Activated CD4-positive, alpha-beta T cell treated with anti-CD3 and anti-CD28 coated beads for 4 hours (primary cell): ENCODE measurements at places on chromosomes 11 and 22.

DNA sequence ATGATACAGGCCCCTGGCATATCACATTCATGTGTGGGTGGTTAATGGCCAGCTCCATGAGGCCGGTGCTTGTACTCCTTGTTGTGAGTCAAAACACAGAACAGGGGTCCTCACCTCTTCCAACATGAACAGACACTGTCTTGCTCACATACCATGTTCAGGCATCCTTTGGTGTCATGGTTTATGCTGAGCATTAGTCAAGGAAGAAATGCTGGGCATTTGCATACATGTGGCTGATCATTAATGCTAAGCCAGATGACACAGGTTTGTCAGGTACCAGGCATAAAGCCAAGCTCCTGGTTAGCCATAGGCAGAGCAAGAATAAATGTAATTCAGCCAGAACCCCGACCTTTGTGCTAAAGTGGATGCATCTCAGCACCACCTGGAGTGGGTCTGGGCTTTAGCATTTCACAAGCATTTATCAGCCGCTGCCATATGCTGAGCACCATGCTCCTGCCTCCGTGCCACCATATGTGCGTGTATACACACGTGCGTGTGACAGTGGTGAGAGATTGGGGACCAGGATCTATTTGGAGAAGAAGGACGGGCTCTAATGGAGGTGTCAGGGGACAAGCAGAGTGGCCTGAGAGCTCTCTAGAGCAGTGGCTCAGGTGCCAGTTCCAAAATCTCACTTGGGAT is 55.0 kb downstream of the MICAL2 start:
- DNase-seq = no peak

DNA sequence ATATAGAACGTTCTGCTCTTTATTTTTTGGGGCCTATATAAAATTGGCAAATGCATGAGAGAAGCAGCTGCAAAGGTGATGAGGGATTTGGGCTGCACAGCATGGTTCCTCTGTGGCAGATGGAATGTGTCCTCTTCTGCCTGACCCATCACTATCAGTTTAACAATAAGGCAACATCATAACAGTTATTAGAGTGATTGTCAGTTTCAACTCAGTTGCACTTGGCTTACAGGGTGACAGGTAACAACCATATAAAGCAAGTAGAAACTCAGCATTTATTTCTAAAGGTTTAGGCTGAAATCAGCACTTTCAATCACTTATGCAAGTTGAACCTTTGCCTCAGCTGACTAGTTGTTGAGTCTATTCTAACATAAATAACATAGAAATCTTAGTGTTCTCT is 935.4 kb upstream of the CHORDC1 start:
- no peak for DNase-seq

DNA sequence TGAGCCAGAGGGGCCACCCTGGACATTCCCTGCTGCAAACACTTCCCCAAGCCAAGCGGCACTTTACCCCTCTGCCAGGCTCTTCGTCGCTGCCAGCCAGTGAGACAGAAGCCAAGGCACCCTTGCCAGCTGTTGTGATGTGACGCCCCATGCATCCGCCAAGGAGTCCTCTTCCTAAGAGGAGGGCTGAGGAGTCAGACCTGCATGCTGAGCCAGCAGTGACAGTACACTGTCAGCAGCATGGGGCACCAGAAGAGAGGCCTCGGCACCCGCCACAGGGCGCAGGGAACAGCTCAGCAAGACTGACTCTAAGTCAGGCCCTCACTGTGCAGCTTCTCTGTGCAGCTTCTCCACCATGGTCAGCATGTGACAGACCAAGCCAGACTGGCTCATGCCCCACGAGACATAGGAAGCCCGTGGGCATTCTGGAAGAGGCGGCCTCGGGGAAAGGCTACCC is 26.4 kb downstream of the VPS37C start:
- DNase-seq = no peak

DNA sequence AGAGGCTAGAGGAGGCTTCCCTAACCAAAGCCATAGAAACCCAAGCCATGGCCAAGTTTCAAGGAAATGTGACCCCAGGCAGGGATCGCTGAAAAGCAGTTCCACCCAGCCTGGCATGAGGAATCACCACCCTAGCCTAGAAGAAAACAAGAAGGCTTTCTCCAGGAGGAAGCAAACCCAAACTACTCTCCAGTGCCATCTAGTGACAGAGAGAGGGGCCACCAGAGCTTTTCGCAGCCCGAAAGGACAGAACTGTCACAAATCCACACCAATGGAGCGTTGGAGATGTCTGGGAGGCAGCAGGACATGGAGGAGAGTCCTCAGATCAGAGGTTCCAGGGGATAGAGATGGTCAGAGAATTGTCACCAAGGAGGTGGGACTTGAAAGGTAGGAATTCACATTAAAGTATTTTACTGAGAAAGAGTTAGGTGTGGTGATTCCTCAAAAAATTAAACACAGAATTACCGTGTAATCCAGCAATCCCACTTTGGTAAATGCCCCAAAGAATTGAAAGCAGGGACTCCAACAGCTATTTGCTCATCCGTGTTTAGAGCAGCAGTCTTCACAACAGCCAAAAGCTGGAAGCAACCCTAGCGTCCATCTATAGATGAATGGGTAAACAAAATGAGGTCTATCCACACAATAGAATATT is 67.3 kb upstream of the NUP50 start:
- peak; percentile 24 for DNase-seq

GRCh38 chr22:20312396-20313191 is 7.3 kb downstream of the DGCR6L start:
- DNase-seq = no peak

DNA sequence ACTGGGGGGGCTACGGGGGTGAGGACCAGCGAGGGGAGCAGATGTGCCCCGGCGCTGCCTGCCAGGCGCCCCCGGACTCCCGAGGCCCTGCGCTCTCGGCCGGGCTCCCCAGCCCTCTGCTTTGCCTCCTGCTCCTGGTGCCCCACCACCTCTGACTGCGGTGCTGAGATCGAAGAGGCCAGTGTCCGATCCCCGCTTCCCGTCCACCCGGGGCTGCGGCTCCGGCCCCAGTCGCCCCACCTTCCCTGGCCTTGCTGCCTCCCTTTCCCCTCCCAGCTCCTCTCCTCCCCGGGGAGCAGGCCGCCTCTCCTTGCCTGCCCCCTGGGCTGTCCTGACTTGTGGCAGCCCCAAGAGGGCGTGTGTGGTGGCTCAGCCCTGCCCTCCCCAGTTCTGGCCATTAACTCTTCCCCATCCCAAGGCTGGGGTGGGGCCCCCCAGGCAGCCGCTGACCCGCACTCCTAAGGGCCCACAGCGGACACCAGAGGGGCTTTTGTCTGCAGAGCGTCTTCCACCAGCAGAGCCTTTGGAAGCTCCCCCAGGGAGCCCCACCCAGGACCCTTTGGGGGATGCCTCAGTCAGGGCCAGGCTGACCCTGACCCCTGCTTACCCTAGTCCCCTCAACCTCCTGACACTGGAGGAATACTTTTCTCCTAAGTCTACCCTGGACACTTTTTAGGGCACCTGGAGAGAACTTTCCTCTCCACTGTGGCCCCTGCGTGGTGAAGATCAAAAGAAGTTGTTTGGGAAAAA is 16.6 kb downstream of the RTN4RL2 start:
- DNase-seq = peak; percentile 8

- peak; percentile 90 for DNase-seq
These were observed 7.1 kb downstream of the CD44 start for GRCh38 chr11:35146074-35146521.

GRCh38 chr22:49211176-49211575 is 616.5 kb downstream of the BRD1 start:
- DNase-seq = no peak

GRCh38 chr11:10893714-10894151 is 35.9 kb upstream of the ZBED5 start:
- DNase-seq = no peak

GRCh38 chr11:66228521-66228920 is 39.9 kb upstream of the RAB1B start:
- DNase-seq = no peak
